SHP77 (cell line): ENCODE measurements at places on chromosomes 7 and 10.
A peak's percentile ranks its signal among the peaks of the same experiment; 100 is the strongest.

DNA sequence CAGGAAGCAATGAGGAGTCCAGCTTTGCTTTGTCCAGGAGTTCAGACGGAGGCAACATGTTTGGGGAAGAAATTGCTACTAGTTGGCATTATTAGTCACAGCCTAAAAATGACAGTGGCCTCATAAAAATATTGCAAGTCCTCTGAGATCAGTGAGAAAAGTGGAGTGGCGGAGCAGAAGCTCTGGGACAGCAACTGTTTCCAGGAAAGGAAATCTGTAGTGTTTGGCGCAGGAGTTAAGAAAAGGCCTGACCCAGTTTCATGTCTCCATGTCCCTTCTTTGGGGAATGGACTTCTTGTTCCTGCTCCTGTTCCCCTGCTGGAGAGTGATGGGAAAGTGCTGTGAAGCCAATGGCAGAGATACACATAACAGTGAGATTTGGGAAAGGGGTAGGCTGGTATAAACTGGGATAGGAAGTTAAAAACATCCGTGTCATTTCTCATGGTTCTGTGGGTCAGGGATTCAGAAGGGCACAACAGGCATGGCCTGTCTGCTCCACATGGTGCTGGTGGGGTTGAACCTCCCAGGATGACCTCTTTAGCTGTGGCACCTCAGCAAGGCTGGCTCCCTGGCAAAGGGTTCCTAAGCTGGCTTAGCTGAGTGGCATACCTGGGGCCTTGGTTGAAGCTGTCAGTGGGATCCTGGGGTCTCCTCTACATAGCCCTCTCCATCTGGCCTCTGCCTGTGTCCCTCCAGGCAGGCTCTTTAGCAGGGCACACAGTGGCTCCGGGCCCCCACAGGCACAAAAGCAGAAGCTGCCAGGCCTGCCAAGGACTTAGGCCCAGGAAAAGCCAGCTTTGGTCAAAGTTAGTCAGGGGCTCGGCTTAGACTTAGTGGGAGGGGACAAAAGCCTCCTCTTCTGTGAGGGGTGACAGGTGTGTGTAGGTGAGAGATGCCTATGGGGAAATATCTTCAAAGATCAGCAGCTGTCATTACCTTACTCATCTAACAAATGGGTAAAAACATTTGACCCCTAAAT is 77.7 kb downstream of the WDFY4 start:
- no peak for DNase-seq

DNA sequence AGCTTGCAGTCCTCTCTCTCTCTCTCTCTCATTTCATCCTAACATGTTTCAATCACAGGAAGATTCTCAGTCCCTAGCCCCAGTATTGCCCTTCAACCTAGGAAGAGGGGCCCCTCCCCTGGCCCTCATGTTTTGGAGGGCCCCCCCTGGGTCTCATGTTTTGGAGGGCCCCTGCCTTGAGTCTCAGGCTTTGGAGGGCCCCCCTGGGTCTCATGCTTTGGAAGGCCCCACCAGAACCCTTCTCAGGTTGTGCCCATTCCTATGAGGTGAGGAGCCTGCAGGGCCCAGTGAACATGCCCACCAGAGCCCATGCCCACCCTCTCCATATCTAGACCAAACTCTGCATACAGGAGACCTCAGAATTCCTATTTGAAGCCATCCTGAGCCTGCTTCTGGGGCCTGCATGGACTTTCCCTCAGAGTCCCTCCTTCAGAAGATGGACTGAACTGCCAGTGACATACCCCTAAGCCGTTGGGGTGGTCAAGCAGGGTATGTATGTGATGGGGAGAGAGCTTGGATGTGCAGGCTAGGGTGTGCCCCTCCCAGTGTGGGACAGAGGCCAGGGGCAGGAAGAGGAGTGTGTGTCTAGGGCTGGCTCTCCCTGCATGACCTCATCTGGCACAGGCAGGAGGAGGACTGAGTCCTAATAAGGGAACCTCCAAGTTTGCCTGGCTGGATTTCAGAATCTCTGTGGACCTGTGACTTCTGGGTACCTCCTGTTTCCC is 8.1 kb upstream of the VDAC2 start:
- DNase-seq: no peak

GRCh38 chr7:129780974-129781927 is 169.7 kb downstream of the NRF1 start:
- DNase-seq: peak; percentile 19

DNA sequence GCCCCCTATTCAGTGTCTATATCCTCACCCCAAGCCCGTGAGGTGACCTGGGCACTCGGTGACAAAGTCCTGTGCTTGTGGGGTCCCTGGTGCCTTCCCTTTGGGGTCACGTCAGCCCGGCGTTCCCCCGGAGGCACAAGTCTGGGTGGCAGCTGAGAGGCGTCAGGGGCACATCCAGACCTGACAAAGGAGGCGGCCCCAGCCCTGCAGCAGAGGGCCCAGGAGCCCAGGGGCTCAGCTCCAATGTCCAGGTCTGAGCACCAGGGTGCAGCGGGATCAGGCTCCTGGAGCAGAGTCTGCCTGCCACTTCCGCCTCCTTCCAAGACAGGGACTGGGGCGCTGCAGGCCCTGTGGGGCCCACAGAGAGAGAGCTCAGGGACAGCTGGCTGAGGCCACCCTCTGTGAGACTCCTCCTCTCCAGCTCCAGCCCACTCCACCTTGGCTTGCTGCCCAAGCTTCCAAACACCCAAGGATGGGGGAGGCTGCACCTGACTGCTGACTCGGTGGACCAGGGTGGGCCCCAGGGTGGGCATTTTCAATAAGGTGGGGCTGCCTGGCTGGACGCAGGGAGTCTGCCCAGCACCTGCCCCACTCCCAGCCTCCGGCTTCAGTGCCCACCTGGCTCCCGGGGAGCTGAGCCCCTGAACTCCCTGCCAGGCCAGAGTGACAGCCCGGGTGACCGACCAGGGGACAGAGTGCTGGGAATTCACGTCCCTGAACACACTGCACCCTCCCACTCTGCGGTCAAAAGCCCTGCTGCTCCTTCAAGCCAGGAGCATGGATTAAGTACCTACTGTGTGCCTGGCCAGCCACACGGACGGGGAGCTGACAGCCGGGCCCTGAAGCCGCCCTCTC is 1.0 kb upstream of the KNDC1 start:
- peak; percentile 21 for DNase-seq

DNA sequence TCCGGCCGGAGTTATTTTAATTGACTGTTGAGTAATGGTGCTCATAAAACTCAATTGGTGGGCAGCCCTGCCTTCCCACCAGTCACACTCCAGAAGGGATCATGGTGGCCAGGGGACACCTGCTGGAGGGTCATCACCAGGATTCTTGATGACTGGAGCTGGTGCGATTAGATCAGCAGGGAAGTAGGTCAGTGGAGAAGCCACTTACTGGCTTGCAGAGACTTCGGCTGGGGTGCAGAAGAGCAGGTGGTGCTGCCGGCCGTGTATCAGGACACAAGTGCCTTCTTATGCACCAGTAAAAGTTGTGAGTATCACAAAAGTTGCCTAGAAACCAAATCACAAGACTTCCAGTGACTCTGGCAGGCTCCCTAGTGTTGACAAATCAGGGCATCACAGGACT is 82.6 kb upstream of the CHCHD3 start:
- no peak for DNase-seq

DNA sequence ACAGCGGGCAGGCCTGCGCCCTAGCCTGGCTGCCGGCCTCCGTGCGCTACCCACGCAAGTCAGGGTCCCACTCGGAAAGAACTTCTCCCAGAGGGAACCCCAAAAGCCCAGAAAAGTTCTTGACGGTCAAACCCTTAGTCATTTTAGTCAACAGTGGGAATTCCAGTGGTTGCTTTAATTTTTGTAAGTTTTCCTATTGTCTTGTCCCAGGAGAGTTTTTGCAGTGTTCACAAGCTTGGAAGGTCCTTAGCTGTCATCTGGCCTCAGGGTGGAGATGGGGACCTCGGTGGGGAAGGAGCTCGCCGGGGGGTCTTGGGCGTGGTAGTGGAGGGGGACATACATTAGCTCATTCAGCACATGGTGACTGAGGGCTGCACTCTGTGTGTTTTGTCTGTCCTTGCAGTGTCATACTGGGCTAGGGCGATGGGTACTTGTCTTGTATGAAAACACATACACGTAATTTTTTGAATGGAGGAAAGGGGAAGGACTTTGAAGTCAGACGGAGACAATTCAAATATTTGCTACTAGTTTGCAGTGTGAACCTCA is 736 bp downstream of the MINDY4 start:
- DNase-seq: no peak

GRCh38 chr7:39504963-39505362 is 61.2 kb upstream of the YAE1 start:
- peak; percentile 34 for DNase-seq

DNA sequence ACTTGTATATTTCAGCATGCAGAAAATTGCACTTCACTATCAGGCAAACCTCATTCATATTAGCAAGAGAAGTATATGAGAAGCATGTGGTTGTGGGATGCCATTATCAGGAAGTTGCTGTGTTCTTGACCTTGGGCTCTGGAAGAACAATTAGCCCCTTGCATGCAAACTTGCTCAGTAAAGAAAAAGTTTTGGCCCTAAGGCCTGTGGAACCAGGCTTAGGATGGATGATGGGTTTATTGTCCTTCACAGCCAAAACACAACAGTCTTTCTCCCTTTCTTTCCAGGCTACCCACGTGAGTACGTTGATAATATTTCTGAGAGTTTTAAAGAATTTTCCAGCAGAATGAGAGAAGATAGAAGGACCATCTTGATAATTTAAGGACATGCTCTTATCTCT is 166.4 kb downstream of the AUTS2 start:
- DNase-seq: no peak

GRCh38 chr7:50610521-50611277 is 45.5 kb upstream of the DDC start:
- no peak for DNase-seq

DNA sequence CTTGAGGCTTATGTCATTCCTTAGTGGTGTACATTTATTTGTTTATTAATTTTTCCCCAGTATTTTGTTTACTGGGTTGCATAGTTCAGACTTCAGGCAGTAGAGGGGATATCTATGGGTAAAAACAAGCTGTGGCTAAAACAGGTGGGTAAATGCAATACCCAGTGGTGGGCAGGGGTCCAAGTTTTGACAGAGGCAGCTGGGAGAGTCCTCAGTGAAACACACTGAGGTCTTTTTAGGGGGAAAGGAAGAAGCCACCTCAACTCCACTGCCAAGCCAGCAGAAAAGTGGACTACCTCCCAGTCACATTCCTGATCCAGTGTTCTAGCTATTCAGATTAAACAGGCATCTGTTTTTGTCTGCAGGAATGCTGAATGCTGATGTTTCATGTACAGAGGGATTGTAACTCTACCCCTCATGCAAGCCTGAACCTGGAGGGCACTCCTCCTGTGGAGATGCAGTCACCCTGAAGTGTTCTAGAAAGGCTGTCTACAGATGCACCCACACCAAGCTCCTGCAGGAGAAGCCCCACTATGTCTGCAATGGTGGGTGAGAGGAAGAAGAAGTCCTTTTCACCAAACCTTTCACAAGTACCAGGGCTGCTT is 757.8 kb downstream of the INHBA start:
- no peak for DNase-seq

DNA sequence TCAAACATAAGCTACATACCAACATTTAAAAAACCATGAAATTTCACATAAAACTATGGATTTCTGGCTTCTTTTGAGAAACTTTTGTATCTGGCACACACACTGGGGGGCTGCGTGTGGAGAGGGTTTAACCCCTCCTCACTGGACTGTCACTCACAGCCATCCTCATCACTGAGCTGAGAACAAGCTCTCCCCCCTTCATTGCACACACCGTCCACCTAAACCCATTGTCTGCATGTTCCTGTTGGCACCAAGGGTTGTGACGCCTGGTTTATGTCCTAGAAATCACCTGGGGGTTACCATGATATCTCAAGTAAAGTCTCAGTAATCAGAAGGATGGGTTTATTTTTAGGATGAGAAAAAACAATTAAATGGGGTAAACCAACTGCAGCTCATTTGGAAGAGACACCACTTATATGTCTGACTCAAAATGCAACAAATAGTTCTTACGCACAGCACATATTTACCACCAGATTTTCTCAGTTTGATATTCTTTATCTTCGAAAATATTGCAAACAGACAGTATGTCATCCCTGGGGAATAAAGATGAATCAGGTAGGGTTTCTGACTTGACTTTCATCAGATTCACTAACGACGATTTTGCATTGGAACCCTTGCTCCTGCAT is 218.5 kb upstream of the KLF6 start:
- DNase-seq: no peak

DNA sequence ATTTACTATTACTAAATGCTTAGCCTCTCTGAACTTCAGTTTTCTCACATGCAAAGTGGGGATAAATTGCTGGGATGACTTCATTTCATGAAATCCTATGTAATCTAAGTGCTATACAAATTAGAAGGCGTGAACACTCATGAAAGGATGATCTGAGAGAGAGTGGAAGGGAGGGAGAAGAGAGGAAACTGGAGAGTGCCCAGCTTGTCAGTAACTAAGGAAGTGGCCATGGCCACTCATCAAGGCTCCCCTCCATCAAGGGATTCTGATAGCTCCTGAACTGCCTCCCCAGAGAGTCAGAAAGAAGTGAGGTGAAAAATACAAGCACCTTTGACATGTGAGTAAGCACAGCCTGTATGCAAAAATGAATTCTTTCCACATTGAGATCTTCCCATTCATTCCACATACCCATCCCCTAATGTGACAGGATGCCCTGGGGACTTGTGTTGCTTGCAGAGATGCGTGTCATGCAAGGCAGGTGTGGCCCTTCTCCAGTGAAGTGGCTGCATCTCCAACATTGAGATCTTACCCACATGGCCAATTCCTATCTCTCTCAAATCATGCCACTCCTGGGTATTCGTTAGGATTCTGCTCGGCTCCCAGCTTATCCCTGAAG is 76.5 kb upstream of the ITPRID1 start:
- DNase-seq: no peak

DNA sequence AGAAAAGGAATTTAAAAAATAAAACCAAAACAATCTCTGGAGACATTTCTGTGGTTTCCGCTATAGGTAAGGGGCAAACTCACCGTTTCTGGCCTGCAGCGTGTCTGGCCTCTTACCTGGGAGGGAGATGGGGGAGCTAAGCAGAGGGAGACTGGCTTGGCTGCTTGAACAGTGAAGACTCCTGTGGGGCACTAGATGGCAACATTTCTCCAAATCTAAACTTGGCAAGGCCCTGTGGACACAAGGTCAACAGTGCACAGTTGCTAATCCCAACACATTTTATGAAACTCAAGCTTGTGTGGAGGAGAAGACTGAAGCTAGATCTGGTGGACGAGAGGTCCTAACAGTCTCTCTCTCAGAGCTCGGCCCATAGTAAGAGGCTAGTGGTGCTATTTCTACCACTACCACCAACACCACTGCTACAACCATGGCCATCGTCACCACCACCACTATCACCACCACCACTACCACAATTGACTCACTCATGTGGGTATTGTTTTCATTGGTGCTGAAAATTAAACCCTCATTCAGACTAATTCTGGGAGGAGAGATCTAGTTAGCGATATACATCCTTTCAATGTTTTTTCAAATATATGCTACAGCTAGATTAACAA is 28.4 kb upstream of the CDHR3 start:
- DNase-seq: peak; percentile 38

- no peak for DNase-seq
These were observed 43.0 kb upstream of the DLX6 start for GRCh38 chr7:96962221-96962885.

DNA sequence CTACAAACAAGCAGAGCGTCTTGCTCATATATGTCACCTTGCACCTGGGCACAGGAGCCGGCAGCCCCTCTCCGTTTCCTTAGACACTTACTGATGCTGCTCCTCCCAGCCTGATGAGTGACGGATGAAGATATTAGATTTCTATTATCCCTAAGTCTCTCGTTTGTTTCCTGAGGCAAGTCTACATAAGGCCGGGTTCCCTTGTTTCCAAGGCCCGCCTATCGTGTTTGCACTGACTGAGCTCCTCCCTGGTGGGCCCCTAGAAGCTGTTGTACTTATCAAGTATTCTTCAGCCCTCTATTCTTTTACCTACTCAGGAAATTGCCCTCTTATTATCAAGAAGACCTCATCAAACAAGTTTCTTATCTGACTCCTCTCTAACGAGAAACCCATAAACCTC is 18.5 kb downstream of the SH3PXD2A start:
- DNase-seq: no peak
